ENCODE measurements at places on chromosomes 11 and 22.

DNA sequence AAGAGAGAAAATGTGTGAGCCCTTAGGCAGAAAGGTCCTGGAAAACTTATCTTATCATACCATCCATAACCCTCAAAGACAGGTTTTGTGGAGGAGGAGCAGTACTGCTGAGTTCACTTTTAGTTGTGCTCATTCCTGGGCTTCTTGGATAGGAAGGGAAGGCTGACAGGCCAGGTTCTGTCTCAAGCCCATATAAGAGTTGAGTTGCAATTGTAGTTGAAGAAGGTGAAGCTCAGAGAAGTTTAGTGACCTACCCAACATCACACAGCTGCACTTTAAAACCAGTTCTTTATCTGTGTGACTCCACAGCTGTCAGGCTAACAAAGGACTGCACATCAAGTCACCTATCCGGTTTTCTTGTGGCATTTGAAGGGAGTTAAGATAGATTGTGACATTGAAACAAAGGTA, 13.0 kb downstream of the TEAD1 start:
- no peak for DNase-seq
- peaks cover 26% of the 10 kb centered on the region for H3K4me1 ChIP-seq
- no peak overlapping the region for H3K4me3 ChIP-seq

DNA sequence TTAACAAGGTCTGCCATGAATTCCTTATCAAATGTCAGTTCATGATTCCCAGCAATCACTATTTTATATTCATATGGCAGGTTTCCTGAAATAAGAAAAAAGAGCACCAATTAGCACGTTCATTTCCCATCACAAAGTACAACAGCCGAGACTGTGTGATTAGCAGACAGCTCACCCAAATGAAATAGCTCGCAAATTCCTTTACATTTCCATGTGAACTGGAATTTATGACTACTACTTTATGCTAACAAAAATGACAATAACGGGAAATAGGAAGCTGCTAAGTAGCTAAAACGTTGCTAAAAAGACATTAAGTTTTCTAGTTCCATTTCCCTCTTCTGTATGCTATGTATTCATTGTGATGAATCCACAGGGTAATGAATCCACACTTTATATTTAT, 90.7 kb downstream of the MPPED2 start:
- H3K27ac ChIP-seq: no peak overlapping the region
- H3K27me3 ChIP-seq: no peaks in the 10 kb centered on the region
- no peaks in the 10 kb centered on the region for H3K4me1 ChIP-seq
- DNase-seq: no peak
- H3K4me3 ChIP-seq: no peak overlapping the region

- no peak overlapping the region for H3K27ac ChIP-seq
- DNase-seq: no peak
- no peaks in the 10 kb centered on the region for H3K36me3 ChIP-seq
- no peak overlapping the region for H3K4me3 ChIP-seq
Observed at GRCh38 chr11:75921808-75922207, 106.8 kb downstream of the UVRAG start.

DNA sequence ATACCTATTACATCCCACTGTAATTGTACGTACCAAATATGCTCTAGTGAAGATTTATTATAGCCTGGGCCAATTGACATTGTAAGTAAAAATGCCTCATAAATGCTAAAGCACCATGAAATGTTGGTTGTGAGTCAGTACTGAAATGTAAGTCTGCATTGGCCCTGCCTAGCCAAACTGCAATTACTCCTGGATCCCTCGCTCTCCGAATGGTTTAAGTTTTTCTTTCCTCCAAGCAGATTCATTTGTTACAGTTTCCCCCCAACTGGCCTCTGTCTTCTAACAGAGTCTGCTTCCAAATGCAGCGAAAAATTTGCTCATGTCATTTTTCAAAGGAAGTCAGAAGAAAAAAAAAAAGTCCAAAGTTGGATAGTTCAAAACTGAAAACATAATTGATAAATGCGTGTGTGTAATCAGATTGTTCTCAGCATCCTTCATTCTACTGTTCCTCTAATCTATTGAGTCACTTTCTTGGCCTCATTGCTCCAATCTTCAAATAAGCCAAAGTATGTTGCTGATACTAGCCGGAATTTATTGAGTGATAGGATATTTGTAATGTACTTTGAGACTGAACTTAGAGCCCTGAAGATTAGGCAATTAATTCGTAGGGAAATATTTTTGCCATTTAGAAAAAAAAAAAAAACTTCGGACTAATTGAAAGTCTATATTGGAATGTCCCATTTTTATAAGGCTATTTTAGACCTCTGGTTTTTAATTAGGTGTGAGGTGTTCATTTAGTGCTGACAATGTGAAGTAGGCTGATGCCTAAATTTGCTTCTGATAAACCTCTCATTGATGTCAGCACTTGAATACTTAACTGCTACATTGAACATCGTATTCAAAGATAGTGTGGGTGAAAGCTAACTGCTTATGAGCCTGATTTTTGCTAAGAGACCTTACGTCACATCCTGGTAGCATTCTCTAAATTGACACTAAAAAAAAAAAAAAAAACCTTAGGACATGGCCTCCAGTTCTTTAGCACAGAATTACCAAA, 93.4 kb downstream of the WT1 start:
- H3K4me3 ChIP-seq: no peak overlapping the region
- no peaks in the 10 kb centered on the region for H3K4me1 ChIP-seq
- no peaks in the 10 kb centered on the region for H3K36me3 ChIP-seq
- H3K27ac ChIP-seq: no peak overlapping the region

DNA sequence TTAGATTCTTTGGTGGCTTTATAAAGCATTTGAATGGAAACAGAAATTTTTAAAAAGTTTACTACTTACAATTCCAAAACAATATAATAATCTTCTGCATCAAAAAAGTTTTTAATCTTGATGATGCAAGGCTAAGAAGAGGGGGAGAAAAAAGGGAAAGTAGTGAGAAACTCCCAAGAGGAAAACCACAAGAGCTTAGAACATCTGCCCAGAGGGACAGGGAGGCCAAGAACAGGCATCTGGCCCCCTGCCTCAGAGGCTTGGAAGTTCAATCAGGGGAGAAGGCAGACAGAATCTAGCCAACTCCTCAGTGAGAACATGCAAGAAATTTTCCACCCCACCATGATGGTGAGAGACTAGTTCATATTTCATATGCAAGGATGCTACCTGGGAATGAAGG, 23.8 kb upstream of the TTC28 start:
- H3K27ac ChIP-seq: no peak overlapping the region
- H3K27me3 ChIP-seq: no peaks in the 10 kb centered on the region
- H3K4me3 ChIP-seq: no peak overlapping the region
- no peaks in the 10 kb centered on the region for H3K4me1 ChIP-seq

DNA sequence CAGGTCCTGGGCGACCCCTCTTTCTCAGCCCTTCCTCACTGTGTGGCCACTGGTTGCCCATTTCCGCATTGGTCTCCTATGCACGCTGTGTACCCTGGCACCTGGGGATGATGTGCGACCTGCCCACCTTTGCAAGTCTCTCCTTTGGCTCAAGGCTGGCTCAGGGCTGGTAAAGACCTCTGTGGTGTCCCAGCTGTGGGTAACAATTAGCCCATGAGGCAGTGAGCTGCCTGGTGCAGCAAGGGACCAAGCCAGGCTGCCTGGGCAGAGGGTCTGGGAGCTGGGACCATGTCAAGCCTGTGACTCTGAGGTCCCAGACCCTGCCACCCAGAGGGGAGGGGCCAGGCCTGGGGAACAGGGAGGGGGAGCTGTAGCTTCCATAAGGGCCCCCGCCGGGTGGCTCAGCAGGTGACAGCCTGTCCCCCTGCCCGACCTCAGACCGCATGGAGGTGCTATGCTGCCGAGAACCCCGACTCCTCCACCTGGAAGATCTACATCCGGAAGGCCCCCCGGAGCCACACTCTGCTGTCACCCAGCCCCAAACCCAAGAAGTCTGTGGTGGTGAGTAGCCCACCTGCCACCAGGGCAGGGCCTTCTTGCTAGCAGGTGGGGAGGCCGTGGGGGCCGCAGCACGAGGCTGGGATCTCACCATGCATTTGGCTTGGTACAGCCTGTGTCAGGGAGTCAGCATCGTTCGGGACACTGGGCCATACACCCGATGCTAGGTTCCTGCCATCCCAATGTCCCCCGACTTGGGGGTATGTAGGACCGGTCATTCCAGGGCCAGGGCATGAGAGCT, 112.5 kb downstream of the KCNQ1OT1 start:
- H3K4me3 ChIP-seq: no peak overlapping the region
- no peak overlapping the region for H3K27ac ChIP-seq
- peak; percentile 41 for DNase-seq
- H3K4me1 ChIP-seq: no peaks in the 10 kb centered on the region

DNA sequence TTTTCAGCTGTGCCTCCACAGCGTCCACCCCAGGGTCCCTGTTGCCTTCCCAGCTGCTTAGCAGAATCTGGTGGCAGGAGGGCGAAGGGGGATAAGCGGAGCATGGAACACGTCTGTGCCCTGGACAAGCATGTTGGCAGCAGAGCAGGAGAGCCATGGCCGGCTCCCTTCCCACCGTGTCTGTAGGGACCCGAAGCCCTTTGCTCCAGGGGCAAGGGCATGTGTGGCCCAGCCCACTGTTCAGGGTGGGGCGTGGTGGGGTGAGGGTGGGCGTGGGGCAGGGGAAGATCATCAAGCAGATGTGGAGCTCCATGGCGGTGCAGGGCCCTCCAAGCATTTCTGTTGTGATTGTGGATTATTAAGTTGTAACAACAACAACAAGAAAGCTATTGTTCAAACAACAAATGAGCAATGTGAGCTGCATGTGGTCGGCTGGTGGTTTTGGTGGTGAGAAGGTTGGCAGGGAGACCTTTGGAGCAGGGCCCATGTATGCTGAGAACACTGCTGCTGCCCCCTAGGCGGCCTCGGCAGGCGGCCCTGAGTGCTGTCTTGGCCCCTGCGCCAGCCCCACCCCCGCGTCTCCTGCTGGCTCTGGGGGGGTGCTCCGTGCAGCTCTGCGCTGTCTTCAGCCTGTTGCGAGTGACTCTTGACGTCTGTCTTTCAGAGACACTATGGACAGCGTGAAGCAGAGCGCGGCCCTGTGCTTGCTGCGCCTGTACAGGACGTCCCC, 50.9 kb downstream of the AP2A2 start:
- H3K4me1 ChIP-seq: peaks cover 9% of the 10 kb centered on the region
- H3K27ac ChIP-seq: no peak overlapping the region
- no peak overlapping the region for H3K4me3 ChIP-seq
- H3K36me3 ChIP-seq: peaks cover 71% of the 10 kb centered on the region
- no peaks in the 10 kb centered on the region for H3K27me3 ChIP-seq
- DNase-seq: no peak

- DNase-seq: no peak
- H3K4me1 ChIP-seq: peaks cover 31% of the 10 kb centered on the region
- peaks cover 12% of the 10 kb centered on the region for H3K27me3 ChIP-seq
- H3K4me3 ChIP-seq: no peak overlapping the region
- H3K27ac ChIP-seq: no peak overlapping the region
Observed at GRCh38 chr22:30251711-30252110, 5.2 kb upstream of the LIF start.

GRCh38 chr22:27218012-27218920, 560.9 kb downstream of the MIAT start:
- no peak for DNase-seq
- H3K36me3 ChIP-seq: no peaks in the 10 kb centered on the region
- no peak overlapping the region for H3K4me3 ChIP-seq
- no peak overlapping the region for H3K27ac ChIP-seq
- H3K27me3 ChIP-seq: no peaks in the 10 kb centered on the region
- H3K4me1 ChIP-seq: peaks cover 12% of the 10 kb centered on the region

- H3K27me3 ChIP-seq: no peaks in the 10 kb centered on the region
- H3K36me3 ChIP-seq: peaks cover 27% of the 10 kb centered on the region
- peak within 1 kb of the TSS; percentile 68 for H3K4me3 ChIP-seq
- peak within 1 kb of the TSS; percentile 95 for H3K27ac ChIP-seq
Observed at GRCh38 chr11:818396-819128, at the start of gene PNPLA2. TSS of gene PNPLA2 (plus strand) at chr11:818914. CDS start at chr11:819719, 805 bp downstream.

DNA sequence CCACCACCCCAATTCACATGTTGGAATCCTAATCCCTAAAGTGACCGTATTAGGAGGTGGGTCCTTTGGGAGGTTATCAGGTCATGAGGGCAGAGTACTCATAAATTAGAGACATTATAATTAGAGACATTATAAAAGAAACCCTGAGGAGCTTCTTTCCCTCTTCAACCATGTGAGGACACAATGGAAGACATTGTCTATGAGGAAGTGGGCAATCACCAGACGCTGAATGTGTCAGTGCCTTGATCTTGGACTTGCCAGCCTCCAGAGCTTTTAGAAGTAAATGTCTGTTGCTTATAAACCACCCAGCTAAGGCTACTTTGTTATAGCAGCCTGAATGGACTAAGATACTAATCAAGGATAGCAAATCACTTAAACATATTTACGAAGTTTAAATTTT, 14.8 kb downstream of the GAB2 start:
- no peaks in the 10 kb centered on the region for H3K27me3 ChIP-seq
- no peak overlapping the region for H3K27ac ChIP-seq
- peaks cover 31% of the 10 kb centered on the region for H3K4me1 ChIP-seq

DNA sequence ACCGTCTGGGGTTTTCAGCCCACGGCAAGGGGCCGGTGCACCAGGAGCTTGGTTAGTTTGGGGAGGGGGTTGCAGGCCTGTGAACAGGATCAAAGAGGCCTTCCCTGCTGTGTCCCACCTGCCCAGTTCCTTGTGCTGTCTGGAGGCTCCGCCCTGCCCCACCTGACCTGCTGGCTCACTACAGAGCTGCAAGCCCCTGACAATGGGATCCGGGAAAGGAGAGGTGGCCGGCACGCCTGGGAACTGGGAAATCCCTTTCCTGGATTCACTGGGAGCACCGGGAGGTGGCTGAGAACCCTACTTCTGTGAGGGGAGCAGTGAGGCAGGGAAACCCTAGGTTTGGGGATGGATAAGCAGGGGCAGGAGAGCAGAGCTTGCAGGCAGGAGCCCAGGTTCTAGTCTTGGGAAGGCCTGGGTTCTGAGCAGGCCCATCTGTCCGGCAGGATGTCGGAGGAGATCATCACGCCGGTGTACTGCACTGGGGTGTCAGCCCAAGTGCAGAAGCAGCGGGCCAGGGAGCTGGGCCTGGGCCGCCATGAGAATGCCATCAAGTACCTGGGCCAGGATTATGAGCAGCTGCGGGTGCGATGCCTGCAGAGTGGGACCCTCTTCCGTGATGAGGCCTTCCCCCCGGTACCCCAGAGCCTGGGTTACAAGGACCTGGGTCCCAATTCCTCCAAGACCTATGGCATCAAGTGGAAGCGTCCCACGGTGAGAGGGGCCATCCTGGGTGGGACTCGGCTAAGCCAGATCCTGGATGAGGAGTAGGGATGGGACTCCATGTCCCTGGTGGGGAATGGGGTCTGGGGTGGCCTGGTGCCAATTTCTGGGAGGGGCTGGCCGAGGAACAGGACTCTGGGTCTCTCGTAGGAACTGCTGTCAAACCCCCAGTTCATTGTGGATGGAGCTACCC, 786 bp downstream of the CAPN1 start:
- H3K27me3 ChIP-seq: no peaks in the 10 kb centered on the region
- DNase-seq: peak; percentile 66
- peak overlapping the region; percentile 98 for H3K4me3 ChIP-seq
- peaks cover 32% of the 10 kb centered on the region for H3K4me1 ChIP-seq
- H3K27ac ChIP-seq: peak overlapping the region; percentile 95

DNA sequence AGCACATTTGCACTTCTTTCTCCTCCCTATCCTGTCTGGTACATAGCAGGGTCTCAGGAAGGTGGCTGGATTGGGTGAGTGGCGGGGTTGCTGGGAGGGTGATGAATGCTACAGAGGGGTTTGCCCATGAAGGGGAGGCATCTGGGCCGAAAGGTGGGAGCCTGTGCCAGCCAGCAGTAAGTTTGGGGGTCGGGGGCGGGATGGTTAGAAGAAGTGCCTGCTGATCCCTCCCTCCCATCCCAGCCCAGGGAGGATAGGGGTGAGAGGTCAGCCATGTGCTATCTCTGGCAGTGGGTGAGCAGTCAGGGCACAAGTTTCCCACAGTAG, 2.8 kb downstream of the CD82 start:
- H3K4me3 ChIP-seq: peak overlapping the region; percentile 79
- H3K27ac ChIP-seq: peak overlapping the region; percentile 84
- no peak for DNase-seq
- H3K27me3 ChIP-seq: no peaks in the 10 kb centered on the region
- peaks cover 94% of the 10 kb centered on the region for H3K4me1 ChIP-seq

All from lower lobe of right lung (tissue), 2 donors.